Putamen (tissue), 1 donor: ENCODE measurements at places on chromosomes 5 and 9.

DNA sequence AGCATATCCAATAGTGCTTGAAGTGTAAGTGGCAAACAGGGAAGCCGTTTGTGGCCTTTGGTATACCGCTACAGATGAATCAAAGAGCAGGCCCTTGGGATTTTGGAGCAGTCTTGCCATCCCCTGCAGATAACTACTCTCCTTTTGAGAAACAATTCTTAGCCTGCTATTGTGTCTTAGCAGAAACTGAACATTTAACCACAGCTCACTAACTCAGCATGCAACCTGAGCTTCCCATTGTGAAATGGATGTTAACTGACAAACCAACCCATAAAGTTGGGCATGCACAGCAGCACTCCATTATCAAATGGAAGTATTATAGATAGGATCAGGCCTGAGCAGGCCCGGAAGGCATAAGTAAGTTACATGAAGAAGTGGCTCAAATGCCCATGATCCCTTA, 315.3 kb upstream of the PTGER4 start:
- DNase-seq: no peak

- DNase-seq: no peak
These were observed 227.8 kb upstream of the TRPM3 start for GRCh38 chr9:71349218-71349617.

GRCh38 chr9:101387871-101388506, 3.2 kb upstream of the BAAT start:
- DNase-seq: peak; percentile 62

- DNase-seq: no peak
These were observed 119.4 kb upstream of the FOXD4L5 start for GRCh38 chr9:65404232-65405006.

GRCh38 chr5:91976451-91976850, 593.3 kb upstream of the ARRDC3 start:
- no peak for DNase-seq

DNA sequence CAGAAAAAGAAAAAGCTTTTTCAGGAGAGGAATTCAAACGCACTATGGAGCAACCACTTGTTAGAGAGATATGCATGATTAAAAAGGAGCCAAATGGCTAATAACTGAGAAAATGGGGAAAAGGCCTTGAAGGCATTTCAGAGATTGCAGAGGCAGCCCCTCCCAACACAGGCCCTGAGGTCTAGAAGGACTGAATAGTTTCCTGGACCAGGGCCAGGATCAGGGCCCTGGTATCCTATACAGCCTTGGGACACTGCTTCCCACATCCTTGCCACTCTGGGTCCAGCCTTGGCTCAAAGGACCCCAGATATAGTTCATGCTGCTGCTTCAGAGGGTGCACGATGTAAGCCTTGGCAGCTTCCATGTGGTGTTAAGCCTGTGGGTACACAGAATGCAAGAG, 20.7 kb upstream of the FEM1C start:
- DNase-seq: no peak

- DNase-seq: no peak
These were observed 126.7 kb upstream of the CDH6 start for GRCh38 chr5:31066655-31067328.

DNA sequence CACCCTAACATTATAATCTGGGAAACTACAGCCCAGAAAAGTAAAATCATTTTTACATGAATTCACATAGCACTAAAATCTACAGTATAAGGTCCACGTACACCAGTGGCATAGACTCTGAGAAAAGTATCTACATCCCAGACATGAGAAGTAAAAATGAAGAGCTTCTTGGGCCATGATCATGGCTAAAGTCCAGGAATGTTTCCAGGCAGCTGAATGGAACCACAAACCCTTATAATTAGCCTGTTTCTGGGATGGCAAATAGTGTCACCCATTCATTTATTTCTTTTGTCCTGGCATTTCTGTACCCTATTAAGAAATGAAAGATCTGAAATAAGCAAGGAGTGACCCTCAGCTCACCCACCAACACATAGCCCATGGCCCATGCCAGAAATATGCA, 217.9 kb downstream of the SPOCK1 start:
- DNase-seq: no peak

GRCh38 chr5:78554670-78555069, 93.9 kb downstream of the LHFPL2 start:
- DNase-seq: no peak

DNA sequence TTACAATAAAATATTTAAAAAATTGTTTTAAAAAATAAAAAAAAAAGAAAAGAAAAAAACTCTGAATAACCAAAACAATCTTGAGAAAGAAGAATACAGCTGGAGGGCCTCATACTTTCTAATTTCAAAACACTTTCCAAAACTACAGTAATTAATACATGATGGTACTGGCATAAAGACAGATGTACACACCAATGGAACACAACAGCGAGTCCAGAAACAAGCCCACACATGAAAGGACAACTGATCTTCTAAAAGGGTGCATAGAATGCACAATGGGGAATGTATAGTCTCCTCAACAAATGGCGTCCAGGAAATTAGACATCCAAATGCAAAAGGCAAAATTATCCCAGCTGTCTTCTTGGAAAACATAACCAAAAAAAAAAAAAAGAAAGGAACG, 99.6 kb downstream of the LURAP1L start:
- no peak for DNase-seq

GRCh38 chr9:36993933-36994764, 39.9 kb downstream of the PAX5 start:
- no peak for DNase-seq

GRCh38 chr9:100443781-100444768, 17.1 kb downstream of the MSANTD3 start:
- no peak for DNase-seq

DNA sequence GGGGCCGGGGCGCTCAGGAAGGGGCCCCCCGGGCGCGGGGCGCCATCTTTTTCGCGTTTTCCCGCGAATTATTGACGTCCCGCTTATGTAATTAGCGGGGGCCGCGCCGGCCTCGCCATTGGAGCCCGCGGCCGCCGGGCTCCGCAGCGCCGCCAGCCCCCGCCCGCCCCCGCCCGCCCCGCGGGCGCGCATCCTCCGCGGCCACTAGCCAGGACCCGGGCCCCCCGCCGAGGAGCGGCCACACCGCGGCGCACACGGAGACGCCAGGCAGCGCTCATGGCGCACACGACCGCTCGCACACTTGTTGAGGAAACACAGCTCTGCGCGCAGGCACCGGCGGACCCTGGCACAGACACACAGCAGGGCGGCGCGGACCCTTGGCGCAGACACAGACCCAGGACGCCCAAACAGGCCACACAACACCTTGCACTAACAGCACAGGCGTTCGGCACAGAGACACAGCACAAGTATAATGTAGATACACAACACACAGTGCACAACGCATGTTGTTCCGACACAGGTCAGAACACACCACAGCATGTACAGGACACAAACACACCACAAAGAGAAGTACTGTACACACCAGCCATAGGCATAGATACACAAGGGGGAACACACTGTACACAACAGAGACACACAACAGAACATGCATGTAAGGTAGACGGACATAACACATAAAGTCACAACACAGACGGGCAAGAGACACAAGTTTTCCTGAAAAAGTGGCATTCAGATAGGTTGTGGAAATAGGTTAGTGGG, 467 bp upstream of the PHF19 start:
- DNase-seq: peak; percentile 62

- DNase-seq: no peak
These were observed 47.1 kb upstream of the PCA3 start for GRCh38 chr9:76717176-76717575.

DNA sequence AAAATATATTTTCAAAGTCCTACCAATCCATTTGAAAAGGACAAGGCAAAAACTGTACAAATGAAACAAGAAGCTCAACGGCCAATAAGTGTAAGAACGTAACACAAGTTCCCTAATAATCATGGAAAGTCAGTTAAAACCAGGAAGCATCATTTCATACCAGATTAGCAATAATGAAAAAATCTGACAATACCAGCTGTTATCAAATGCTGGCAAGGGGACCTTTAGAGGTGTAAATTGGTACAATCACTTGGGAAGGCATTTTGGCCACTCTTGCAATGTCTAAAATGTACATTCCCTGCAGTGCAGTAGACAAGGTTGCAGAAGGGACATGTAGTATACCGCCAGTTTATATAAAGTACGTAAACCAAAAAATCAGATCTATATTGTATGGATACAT, 10.1 kb upstream of the SEMA5A start:
- DNase-seq: no peak

- no peak for DNase-seq
These were observed 25.8 kb downstream of the CD180 start for GRCh38 chr5:67170767-67171166.

DNA sequence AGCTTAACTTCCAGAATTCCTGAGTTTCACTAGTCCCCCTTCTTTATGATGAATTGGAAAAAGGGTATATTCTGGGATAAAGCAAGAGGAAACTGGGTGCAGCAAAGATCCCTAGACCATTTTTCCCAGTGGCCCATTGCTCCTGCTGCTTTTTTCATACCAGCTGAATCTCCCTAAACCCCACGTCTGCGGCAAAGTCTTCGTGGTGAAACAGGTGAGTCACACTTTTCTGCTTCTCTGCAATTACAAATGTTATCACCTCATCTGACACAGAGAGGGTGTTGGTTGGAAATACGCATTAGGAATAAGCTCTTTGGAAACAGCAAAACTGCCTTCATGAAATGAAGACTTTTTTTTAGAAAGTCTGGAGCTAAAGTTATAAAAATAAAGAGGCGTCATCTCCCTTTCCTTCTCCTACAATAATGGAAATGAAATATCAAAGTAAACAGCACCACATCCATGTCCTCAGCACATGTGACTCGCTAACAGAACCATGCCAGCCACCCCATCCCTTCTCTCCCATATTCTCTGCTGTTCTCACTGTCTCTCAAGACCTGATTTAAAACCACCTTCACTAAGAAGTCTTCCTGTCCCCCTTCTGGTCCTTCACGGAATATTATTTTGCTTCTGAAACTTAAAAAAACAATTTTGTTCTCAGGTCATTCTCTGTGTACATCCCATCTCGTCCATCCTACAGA, 39.5 kb upstream of the GLRX start:
- DNase-seq: peak; percentile 75

- DNase-seq: no peak
These were observed 258.5 kb downstream of the BNC2 start for GRCh38 chr9:16611983-16612382.

DNA sequence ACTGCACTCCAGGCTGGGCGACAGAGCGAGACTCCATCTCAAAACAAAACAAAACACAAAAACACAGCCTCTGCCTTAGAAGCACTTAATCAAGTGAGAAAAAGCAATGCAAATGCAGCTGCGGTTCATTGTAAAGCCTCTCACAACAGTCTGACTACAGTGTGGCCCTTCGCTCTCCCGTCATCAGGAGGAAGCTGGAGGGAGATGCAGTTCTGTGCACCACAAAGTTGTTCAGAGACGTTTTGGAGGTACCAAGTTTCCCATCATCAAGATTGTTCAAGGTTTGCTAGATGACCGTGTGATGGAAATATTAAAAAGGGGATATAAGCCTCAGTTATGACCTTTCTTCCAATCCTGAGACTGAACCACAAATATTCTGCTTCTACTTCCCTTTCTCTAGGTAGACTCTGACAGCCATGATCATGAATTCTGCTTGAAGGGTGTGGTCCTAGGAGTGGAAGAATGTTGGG, 40.9 kb downstream of the SEC61B start:
- no peak for DNase-seq

- DNase-seq: no peak
These were observed 1.9 kb upstream of the RACK1 start for GRCh38 chr5:181245427-181246275.

DNA sequence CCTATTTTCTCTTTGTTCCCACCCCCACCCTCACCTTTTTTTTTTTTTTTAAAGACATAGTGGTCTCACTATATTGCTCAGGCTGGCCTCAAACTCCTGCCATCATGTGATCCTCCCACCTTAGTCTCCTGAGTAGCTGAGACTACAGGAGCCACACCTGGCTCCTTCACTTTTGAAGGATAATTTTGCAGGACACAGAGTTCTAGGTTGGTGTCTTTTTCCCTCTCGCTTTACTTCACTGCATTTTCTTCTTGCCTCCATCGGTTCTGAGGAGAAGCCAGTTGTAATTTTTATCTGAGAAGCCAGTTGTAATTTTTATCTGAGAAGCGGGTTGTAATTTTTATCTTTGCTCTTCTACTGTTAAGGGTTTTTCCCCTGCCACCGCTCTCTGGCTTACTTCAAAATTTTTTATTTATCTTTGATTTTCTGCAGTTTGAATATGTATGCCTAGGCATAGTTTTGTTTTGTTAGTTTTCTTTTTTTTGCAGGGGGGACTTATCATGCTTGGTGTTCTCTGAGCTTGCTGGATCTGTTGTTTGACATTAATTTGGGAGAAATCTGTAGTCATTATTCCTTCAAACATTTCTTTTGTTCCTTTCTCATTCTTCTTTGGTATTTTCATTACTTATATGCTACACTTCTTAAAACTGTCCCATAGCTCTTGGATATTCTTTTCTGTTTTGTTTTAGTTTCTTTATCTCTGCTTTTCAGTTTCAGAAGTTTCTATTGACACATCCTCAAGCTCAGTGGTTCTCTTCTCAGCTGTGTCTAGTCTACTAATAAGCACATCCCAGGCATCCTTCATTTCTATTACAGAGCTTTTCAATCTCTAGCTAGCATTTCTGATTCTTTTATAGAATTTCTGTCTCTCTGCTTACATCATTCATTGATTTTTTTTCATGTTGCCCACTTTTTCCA, 148.2 kb upstream of the CHD1 start:
- no peak for DNase-seq

DNA sequence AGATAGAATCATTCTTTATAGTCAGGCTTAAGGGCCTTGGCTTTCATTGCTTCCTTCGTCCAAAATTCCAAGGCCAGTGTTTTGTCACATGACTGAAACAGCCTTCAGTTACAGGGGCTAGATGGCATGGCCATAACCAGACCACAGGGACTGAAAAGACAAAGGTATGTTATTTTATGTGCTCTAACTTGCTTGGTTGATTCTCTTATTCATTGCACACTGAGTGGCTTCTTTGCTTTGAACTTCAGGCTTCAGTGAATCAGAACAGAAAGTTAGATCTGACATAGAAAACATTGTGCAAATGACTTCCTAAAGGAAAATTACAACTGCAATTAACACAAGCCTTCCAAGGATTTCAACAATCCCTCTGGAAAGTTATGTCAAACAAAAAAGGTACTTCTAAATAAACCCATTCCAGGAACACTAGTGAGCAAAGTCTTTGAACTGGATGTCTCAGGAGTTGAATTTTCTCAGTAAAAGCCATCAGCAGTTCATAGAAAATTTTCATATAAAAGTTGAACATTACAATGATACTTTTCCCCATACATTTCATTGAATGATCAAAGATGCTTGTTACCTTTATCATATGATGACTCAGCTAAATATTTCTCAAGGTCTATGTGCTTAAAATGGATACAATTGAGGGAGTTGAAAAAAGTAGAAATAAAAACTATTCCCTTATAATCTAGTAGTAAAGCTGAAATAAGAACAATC, 355.3 kb downstream of the TMEM232 start:
- DNase-seq: no peak

- DNase-seq: no peak
These were observed 146.2 kb upstream of the GPR151 start for GRCh38 chr5:146662229-146662628.

GRCh38 chr5:109304309-109304708, 105.5 kb downstream of the PJA2 start:
- DNase-seq: no peak

- DNase-seq: no peak
These were observed 14.2 kb upstream of the CCDC180 start for GRCh38 chr9:97293207-97293721.
